ENCODE measurements at places on chromosomes 16 and 17.

DNA sequence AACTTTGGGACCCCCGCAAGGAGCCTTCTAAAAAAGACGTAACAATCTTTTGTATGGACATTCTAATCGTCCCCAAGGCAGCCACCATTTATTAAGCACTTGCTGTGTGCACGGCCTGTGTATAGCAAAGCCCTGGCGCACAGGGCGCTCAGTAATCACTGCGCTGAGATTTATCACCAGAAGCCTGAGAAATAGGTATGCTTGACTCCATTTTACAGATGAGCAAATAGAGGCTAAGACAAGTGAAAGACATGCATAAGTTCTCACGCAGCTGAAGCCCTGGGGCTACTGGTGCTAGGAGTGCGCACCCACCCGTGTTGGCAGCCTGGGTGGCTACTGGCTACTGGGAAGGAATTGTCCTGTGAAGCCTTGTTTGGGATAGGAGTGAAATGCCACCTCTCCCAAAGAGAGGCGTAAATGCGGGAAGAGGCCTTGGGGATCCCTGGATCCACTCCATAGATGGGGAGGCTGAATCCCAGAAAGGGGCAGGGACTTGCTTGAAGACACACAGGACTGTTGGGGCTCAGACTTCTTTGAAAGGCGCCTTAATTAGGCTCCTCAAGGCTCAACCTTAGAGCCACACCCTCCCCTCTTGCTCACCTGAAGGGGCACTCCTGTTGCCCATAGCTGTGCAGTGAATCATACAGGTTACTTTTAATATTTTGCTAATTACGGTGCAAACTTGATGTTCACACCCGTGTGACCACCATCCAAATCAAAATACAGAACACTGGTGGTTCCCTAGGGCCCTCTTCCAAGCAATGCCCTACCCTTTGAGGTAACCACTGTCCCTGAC lies 634 bp upstream of the NATD1 start:
- DNase-seq: no peak

DNA sequence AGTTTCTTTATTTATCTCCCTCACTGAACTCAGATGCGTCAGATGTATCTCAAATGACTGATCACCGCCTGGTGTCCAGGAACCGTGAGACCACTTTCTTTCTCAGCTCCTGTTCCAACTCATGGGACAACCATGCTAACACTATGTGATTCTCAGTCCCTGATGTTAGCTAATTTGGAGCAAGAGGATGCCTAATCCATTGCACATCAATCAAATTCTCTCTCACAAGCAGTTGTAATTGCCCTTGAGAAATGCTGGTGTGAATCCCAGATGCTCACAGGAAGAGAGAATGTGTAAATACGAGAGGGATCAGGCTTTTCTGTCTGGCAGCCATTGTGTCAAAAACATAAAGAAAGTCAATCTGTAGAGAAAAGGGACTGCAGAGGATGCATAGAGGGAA lies 134.9 kb downstream of the WSCD1 start:
- DNase-seq: no peak

DNA sequence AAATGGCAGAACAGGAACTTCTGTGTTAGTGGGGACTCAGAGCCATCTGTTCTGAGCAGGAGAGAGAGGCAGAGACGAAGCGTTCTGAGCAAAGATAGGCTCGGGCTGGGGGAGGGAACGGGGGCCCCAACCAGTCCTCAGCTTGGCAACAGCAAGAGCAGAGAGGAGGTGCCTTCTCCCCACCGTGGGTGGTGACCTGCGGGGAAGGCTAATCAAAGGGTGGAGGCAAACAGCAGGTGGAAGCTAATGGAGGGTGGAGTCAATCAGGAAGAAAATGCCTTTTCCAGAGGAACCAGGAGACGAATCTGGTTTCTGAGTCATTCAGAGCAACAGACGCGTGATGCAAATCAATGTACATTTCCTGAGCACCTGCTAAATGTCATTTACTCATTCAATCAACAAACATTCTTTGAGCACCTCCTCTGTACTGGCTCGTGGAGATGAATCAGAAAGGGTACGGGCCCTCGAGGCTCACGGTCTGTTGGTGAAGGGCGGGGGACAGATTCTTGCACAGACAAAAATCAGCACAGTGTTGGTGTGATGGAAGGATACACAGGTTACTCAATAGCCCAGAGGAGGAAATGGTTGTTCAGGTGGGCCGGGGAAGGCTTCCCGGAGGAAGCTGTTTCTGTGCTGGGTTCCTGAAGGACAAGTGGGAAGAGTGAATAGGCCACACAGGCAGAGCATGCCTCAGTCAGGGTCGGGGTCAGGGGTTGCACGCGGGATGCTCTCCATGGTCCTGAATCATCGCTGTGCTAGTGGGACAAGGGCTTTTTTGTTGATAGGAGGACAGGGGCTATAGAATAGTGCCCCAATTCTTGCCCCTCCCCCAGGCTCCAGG lies 5.7 kb upstream of the SPNS2 start:
- DNase-seq: peak; percentile 39

- peak; percentile 22 for DNase-seq
Observed at GRCh38 chr17:17783825-17784656, 52.7 kb downstream of the SREBF1 start.

GRCh38 chr17:79262624-79263023 lies 188.0 kb downstream of the ENGASE start:
- no peak for DNase-seq

DNA sequence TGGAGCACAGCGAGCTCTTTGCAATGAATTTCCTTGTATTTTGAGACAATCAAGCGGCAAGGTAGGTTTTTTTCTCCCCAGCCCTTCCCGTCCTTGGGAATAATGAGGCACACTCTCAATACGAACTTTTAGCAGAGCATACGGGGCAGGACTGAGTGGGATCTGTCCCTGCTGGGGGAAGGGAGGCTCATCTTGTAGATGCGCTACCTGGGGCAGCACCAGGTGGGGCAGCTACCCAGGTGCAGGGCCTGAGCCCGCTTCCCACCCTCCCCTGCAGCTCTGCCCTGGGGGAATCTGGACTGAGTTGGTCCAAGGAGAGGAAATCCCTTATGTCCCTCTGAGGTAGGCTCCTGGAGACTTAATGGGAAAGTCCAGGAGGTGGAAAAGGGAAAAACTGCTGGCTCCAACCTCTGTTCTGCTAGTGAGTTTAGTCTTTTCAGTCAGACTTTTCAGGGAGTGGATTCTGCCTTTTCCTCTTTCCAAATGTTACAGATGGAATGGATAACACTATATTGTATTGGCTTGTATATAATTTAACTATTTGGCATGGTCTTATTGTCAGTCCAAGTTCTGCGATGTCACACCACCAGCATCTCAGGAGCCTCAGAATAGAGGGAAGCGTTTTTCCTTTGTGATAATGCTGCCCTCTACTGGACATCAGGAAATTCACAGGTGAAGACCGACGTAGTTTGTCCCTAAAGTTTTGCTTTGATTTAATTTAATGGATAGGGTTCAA lies 9.6 kb upstream of the CES1 start:
- no peak for DNase-seq

DNA sequence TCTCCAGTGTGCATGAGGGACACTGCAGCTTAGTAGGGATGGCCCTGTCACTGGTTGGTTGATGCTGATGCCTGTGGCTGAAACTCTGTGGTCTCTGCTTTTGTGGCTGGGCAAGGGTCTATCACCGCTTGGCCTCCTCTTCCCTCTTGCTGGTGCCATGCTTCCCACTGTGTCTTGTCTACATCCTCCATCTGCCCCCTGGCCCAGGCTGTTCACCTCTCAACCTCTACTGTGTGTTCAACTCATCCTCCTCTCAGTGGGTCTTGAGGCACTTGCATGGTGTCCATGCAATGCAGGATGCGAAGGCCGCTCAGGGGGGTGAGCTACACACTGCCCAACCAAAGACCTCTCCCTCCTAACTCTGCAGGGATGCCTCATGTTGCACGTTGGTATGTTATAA lies 19.8 kb upstream of the SHISA6 start:
- DNase-seq: no peak

DNA sequence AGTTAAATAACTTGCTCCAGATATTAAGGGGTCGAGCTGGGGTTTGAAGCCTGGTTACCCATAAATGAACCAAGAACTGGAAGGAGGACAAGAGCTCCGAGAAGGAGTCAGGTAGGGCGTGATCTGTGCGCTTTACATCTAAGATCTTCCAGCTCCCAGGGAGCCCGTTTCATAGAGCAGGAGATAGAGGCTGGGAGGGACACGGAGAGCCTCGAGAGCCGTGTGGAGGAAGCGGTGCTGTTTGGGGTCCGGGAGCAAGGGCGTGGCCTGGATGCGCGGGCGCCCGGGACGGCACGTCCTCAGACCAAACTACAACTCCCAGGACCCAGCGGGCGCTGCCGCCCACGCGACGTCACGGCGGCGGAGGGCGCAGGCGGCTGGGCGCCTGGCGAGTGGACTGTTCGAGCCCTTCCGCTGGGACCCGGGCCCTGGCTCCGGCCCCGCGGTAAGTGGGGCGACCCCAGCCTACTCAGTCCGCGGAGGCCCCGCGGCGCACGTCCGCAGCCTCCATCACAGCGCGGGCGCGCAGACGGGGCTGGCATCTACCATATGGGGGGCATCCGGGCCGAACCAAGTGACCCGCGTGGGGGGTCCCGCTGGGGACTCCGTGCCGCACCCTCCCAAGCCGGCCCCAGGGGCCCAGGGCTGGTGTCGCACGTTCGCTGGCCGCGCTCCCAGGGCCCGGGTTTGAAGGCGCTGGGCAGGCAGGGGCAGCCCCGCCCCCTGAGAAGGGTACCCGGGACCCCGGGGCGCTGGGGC lies at the start of gene BCKDK:
Gene BCKDK (plus strand): TSS at position 352 of the 759 bp plus-strand sequence. CDS start 838 bp downstream, outside the sequence.
- peak; percentile 36 for DNase-seq

GRCh38 chr16:17381784-17382183 lies 89.0 kb downstream of the XYLT1 start:
- DNase-seq: no peak

- no peak for DNase-seq
Observed at GRCh38 chr16:66197668-66198278, 168.7 kb upstream of the CDH5 start.

DNA sequence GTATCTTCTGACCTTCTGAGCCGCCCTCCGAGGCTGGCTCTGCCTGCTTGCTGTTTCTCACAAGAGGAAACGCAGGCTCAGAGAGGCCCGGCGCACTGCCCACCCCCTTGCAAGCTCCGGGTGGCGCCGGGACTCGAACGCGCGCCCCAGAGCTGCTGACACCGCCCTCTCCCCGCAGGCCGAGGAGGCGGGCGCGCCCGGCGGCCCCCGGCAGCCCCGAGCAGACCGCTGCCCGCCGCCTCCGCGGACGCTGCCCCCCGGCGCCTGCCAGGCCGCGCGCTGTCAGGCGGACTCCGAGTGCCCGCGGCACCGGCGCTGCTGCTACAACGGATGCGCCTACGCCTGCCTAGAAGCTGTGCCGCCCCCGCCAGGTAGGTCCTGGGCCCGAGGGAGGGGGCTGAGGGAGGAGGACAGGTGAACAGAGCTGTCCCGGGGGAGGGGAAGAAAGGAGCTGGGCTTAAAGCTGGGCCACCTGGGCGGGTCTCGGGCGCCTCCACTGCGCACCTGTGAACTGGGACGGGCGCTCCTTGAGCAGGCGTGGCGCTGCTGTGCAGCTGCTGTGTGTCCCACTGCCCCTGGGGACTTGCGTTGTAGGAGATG lies 18.2 kb downstream of the WFDC1 start:
- DNase-seq: no peak

DNA sequence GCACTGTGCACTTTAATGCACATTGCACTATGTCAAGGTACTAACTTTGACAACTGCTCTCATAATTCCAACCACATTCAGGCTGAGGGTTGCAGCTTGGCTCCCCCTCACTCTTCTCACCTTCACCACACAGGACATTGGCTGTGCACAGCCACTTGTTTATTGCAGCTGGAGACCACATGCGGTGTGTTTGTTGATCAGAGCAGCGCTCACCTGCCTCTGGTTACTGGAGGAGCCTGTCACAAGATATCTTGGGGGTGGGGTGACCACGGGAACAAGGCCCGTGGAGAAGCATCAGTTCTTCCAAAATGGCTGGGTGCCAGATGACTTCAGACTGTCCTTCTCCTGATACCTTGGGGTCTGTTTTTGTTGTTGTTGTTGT lies 10.6 kb upstream of the CCL5 start:
- no peak for DNase-seq

- no peak for DNase-seq
Observed at GRCh38 chr17:78375401-78376151, 2.9 kb upstream of the PGS1 start.

GRCh38 chr16:2150418-2151187 lies 2.2 kb downstream of the RAB26 start:
- DNase-seq: no peak

GRCh38 chr16:79535130-79535529 lies 65.4 kb downstream of the MAF start:
- no peak for DNase-seq

DNA sequence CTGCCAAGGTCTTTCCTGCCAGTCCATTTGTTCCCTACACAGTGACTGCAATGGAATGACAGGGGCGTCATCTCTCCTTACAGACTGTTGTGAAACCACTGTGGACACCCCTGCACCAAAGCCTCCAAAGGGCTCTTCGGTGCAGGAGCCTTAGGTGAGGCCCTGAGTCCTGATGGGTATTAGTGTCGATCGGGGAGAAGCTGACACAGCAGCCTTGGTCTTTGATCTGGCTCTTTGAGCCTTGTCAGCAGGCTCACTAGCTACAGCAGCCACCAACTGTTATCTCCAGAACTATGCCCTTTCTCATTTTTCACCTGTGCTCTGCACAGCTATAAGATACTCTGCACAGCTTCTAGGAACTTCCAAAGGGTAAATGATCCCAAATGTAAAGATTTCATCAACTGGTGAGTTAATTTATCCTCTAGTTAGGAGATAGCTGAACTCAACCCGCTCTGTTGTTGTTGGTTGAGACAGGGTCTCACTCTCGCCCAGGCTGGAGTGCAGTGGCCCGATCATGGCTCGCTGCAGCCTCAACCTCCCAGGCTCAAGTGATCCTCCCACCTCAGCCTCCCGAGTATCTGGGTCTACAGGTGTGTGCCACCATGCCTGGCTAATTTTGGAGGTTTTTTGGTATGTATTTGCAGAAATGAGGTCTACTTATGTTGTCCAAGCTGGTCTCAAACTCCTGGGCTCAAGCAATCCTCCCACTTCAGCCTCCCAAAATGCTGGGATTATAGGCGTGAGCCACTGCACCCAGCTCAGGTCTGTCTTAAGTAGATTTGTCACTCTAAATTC lies 19.7 kb downstream of the G6PC1 start:
- no peak for DNase-seq

DNA sequence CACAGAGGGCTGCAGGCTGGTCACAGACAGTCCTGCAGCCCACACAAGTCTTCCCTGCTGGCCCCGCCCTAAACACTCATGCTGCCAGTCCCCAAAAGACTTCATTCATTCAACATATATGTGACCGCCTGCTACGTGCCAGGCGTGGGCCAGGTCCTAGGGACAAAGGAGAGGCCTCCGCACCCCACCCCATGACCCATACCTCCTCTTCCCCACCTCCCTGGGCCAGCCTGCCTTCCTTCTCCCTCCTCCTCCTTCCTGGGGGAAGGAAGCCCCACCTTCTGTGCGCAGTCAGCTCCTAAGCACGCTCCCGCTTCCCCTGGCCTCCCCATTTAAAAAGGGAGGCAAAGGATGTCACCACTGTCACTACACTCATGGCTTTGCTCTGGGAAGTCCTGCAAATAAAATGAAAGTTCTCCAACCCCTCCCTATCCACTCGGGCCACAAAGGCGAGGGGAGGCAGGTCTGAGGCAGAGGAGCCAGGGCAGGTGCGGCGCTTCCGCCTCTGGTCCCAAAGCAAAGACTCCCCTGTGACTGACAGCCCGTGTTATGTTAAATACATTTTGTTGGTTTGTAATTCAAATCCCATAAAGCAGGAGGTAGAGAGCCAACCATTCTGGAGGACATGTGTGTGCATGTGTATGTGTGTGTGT lies 9.0 kb downstream of the DNAAF8 start:
- DNase-seq: no peak

- DNase-seq: no peak
Observed at GRCh38 chr16:84959045-84959576, 52.2 kb downstream of the ZDHHC7 start.

GRCh38 chr17:34580685-34581445 lies 1.5 kb downstream of the TMEM132E start:
- DNase-seq: no peak

GRCh38 chr17:80731323-80731722 lies 186.7 kb downstream of the RPTOR start:
- DNase-seq: peak; percentile 63
